Stimulated activated CD8-positive, alpha-beta memory T cell treated with anti-CD3 and anti-CD28 coated beads, Interleukin-7, amount 100 ng/mL, for 1 hour (primary cell): ENCODE measurements at places on chromosomes 4 and X.

DNA sequence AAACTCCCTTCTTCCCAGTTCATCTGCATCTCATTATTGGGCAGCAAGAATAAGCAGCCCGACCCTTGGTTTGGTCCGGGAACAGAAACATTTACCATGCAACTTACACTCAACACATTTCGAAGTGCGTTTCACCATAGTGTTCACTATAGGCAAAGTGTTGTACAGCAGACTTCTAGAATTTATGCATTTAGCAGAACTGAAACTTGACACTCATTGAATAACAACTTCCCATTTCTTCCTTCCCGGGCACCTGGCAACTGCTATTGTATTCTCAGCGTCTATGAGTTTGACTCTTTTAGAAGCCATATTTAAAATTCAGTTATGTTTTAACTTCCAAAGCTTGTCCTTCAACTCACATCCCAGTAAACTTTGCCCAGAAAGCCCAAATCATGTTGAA, 840.6 kb downstream of the NLGN4X start:
- no peak for DNase-seq

GRCh38 chrX:77786365-77786680, 307 bp upstream of the ATRX start:
- no peak for DNase-seq

DNA sequence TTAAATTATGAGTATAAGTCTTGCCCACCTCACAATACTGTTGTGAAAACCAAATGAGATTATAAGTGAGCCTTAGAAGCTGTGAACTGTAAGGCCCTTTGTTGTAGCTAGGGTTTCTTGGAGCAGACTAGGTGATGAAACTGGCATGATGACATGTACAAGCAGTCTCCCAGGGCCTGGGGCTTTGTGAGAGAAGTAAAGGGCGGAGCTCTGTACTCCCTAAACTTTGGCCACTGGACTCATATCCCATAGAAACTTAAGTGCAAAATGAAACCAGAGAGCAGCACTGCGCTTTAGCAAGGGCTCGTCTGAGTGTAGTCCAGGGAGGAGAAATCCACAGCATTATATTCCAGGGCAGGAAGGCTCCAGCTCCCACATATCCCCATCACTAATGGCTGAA, 385.6 kb upstream of the FGF16 start:
- DNase-seq, result no peak

DNA sequence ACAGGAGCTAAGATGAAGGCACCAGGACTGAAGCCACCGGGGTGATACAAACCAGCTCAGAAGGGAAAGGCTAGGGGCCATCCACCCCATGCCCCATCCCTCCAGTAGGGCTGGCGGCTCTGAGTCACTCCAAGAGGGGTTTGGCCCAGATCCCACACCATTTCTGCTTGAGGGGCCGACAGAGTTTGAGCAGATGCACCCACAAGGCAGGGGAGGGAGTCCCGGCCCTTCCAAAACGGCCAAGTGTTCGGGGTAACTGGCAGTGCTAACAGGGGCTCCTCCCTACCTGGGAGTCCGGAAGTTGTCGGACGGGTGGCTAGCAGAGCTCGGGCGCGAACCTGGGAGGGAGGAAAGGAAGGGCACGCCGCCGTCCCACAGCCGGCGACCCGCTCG, 412 bp downstream of the SLC10A3 start:
- DNase-seq, result no peak

GRCh38 chrX:45046417-45046816, 154.3 kb downstream of the DIPK2B start:
- DNase-seq, result no peak

- no peak for DNase-seq
These were observed 102.6 kb upstream of the PDE5A start for GRCh38 chr4:119731146-119731742.

DNA sequence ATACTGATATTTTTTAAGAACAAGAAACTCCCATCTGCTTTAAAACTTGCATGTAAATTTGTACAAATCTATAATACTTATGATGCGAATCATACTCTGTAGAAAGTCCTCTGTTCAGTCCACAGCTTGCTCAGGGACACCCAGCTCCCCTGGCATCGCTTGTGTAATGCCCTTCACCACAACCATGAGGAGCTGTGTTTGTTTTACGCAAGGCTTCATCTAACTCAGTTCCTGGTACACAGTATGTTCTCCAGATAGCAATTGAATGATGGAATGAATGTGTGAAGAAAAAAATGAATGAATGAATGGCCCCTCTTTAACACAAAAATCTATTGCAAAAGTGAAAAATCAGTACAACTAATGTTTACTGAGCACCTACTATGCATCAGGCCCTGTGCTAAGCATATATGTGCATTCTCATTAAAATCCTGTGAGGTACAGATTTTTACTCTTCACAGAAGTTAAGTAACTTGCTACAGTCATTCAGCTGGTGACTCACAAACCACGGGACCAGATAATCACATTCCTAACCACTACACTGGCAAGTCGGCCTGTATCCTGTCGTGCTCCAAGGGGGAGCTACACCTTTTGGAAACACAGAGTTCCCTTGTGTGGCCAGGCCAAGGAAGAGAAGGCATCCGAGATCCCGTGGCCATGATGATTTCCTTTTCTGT, 58.7 kb upstream of the KDR start:
- DNase-seq, result no peak

DNA sequence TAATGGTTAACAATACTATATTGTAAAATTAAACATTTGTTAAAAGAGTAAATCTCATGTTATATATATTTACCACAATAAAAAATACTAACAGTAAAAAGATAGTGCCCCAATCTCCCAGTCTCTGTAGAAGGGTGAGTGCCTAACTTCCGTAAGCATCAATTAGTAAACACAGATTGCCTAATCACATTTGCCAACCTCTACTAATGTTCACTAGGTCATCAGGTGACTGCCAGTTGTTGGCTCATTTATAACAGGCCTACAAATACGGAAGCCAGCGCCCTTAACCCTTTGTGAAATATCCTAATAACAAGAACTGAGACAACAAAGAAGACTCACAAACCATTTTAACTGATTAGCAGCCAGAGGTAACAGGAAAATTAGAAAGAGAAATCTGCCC, 345.1 kb downstream of the INPP4B start:
- DNase-seq, result no peak

GRCh38 chr4:75561789-75562188, 5.9 kb downstream of the ODAPH start:
- DNase-seq, result no peak

DNA sequence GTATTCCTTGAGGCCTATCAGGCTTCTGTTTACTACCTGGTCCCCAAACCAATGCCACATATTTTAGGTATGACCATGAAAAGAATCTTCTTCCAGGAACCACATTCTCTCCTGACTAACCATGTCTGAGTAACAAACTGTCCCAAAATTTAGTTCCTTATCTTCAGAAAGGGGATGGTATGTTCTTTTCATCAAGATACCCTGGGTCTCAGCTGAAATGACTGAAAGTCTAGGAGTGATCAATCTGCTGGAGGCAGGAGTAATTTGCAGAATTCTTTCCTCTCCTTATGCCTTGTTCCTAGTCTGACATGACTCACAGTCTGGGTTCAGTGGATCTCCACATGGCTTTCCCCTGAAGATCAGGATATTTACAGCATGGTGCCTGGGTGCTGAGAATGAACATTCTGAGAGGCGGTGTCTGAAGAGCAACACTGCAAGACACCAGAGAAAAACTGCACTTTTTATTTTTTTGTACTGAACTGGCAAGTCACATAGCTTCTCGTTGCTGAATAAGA, 665.5 kb downstream of the TLL1 start:
- DNase-seq, result no peak

DNA sequence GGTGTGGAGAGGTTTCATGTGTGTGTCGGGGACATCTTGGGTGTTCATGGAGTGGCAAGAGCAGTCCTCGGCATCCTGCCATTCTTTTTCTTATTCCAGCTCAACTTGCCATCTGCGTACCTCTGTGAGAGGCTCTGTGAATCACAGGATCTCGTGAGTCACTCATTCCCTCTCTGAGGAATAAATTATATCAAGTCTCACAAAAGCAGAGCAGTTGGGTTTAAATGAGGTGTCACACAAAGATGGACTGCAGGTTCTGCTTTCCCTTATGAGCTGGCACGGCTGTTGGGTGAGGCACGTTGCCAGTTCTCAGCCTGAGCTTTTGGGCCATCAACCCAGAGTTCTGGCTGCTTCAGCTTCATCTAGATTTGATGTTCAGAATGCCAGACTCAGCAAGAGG, 6.8 kb upstream of the OCIAD2 start:
- DNase-seq, result no peak

GRCh38 chrX:9337046-9337445, 127.8 kb upstream of the TBL1X start:
- no peak for DNase-seq

DNA sequence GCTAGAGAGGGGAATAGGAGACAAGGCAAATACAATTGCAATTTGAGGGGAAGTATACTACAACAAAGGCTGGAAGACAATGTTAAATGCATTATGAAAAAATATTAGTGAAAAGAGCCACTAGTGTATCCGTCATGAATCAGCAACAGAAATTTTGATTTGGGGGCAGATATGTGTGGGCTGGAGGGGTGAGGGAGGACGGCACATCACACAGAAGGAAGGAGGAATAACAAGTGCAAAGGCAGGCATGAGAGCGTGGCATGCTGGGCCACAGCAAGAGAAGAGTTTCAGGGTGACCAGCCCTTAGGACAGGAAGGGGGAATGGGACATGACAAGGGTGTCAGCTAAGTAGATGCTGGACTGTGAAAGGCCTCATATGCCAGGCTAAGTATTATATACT, 63.7 kb upstream of the NAP1L5 start:
- DNase-seq, result no peak

- DNase-seq, result no peak
These were observed 50.2 kb downstream of the MGST2 start for GRCh38 chr4:139715746-139716391.

GRCh38 chrX:154327038-154327820, 31.6 kb downstream of the TKTL1 start:
- no peak for DNase-seq

- DNase-seq, result no peak
These were observed 146.8 kb downstream of the DCLK2 start for GRCh38 chr4:150224896-150225591.

DNA sequence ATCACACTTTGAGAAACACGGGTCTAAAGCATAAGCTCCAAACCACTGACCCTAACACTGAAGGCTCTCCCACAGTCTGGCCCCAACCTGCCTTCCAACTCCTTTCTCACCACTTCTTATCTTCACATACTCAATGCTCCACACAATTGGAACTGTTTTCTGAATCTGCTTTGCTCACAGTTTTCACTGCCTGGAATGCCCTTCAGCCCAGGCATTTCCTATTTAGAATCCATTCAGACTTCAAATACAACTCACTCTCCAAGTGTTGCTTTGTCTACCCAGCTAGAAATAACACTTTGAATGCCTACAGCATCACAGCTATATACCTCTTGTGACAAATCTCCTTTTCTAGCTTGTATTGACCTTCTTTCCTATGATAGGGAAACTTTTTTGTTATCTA, 10.2 kb downstream of the OTUD4 start:
- DNase-seq, result no peak

GRCh38 chrX:45347877-45348276, 147.2 kb upstream of the DIPK2B start:
- DNase-seq, result no peak

DNA sequence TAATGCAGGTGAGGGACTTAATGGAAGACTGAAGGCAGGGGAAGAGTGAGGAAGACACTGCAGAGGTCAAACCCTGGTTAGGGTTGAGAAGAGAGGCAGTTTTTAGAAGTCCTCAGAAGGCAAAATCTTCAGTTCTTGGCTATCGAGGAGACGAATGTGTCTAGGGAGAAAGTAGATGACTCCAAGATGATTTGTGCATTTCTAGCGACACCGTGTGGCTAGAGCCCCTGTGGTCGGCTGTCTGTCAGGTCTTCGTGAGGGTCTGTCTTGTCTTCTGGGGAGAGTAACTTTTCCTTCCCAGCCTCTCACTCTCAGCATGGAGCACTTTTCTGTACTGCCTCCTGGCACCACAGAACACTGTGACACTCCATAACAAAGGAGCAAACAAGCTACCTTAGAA, 458.1 kb downstream of the STIM2 start:
- no peak for DNase-seq

- DNase-seq, result no peak
These were observed 56.3 kb upstream of the LCORL start for GRCh38 chr4:18077808-18078207.

DNA sequence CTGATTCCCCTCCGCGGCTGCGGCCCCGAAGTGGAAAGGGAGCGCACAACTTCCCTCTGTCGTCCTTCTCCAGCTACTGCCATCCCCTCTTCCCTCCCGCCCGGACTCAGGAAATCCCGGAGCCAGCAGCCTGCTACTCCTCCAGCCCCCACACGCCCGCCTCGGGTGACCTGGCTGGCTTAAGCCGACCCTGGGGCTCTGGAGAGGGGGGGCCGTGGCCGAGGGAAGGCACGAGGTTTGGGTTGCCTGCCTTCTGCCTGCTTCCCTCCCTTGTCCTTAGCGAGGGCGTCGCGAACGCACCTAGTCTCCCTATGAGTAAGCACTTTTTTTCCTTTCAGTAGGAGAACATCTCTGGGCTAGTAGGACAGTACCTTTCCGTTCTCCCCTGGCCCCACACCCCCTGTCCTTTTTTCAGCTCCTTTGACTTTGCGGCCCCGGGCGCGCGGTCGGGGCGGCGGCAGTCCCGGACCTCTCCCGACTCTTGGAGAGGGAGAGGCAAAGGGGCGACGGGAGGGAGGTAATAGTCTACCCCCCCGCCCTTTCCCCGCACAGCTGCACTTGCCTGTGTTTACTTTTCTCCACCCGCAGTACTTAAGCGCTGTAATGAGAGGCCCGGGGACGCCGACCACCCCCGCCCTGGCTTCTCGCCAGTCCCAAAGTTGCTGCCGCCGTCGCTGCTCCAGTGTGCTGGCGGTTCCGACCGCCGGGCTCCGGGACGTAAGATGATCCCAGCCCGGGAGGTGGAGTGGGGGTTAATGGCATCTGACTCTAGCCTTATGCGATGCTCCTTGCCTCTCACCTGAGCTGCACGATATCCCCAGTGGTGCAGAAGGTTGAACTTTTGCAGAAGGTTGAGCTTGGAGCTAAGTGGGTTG, 868 bp downstream of the PLS3 start:
- DNase-seq, result no peak

DNA sequence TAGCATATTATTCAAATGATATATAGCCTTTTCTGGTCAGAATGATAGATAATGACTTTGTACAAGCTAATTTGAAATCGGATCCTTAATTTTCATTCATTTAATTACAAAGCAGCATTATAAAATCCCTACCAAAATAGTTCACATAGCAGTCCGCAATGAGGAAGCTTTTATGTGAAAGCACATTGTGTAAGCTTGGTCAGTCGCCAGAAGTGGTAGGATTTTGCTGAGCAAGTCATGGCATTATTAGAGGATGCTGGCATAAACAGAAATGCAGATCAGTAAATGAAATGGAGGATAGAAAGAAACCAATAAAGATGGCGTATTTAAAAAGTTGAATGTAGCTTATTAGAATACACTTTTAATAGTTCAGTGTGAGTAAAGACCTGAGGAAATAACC, 93.2 kb upstream of the DIAPH2 start:
- DNase-seq, result no peak

GRCh38 chrX:124232523-124233201, 99.8 kb upstream of the TEX13D start:
- no peak for DNase-seq
